T-helper 2 cell (primary cell): ENCODE measurements at places on chromosomes 16 and 17.

DNA sequence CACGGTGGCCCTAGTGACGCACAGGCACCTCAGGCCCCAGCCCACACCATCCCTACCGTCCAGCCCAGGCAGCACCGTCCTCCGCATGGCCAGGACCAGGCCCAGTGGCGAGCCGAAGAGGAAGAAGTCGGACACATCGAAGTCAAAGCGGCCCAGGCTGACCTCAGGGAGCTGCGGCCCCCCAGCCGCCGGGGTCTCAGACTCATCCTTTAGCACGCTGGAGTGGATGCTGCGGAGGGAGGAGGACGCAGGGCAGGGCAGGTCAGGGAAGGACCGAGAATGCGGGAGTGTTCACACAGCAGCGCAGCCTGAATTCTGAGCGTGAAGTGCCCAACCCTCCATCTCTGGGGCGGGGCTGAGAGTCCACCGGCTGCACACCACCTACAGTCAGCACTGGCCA lies 30.1 kb downstream of the PIMREG start:
- DNase-seq: no peak

- DNase-seq: no peak
Measured at GRCh38 chr16:87250431-87250960, 66.7 kb downstream of the C16orf95 start.

GRCh38 chr17:10754109-10754508 lies 24.3 kb upstream of the TMEM220 start:
- DNase-seq: no peak

DNA sequence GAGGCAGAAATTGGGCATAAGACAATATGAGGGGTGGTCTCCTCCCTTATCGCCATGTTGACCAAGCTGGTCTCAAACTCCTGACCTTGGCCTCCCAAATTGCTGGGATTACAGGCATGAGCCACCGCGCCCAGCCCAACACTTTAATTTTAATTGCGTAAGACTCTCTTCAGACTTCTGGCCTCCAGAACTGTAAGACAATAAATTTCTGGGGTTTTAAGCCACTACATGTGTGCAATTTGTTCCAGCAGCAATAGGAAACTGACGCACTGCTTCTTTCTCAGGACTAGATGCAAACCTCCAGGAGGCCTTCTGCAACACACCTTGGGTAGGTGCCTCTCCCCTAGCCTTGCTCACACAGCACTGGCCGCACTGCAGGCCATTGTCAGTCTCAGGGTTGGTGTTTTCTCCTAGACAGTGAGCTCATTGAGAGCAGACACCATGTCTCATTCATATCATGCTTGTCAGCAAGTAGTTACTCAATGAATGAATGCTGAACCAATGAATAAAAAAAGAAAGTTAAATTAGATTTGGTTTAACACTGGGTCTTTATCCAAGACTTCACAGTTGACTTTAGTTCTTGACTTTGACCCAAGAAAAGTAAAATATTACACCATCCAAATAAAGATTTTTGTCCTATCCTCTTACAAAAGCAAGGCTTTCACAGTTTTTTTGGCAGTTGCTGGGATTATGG lies 5.5 kb upstream of the ACSF2 start:
- no peak for DNase-seq

GRCh38 chr16:76748461-76749348 lies 442.3 kb upstream of the MON1B start:
- DNase-seq: no peak
